Testis (tissue), 5 donors: ENCODE measurements at places on chromosomes 12 and 14. TPM values are rescaled to one million over a fixed set of nuclear protein-coding genes. Genes with fewer than 3 reads are reported as not detected.

The SYNE3 gene
- total RNA-seq: 37.6 TPM

The BBOF1 gene
- 40.6 TPM for total RNA-seq

The ART4 gene
- 0.16 TPM for total RNA-seq

The RAB2B gene
- total RNA-seq: 40.1 TPM

The CFAP54 gene
- total RNA-seq: 36.9 TPM

The AKAP6 gene
- 26.6 TPM for total RNA-seq

The ACRBP gene
- total RNA-seq: 172 TPM
